ENCODE measurements at places on chromosomes 5 and 9.

GRCh38 chr5:36482812-36483211 lies 123.6 kb upstream of the SLC1A3 start:
- no peak for DNase-seq

GRCh38 chr9:72039532-72039931 lies 20.9 kb downstream of the C9orf57 start:
- DNase-seq = no peak

DNA sequence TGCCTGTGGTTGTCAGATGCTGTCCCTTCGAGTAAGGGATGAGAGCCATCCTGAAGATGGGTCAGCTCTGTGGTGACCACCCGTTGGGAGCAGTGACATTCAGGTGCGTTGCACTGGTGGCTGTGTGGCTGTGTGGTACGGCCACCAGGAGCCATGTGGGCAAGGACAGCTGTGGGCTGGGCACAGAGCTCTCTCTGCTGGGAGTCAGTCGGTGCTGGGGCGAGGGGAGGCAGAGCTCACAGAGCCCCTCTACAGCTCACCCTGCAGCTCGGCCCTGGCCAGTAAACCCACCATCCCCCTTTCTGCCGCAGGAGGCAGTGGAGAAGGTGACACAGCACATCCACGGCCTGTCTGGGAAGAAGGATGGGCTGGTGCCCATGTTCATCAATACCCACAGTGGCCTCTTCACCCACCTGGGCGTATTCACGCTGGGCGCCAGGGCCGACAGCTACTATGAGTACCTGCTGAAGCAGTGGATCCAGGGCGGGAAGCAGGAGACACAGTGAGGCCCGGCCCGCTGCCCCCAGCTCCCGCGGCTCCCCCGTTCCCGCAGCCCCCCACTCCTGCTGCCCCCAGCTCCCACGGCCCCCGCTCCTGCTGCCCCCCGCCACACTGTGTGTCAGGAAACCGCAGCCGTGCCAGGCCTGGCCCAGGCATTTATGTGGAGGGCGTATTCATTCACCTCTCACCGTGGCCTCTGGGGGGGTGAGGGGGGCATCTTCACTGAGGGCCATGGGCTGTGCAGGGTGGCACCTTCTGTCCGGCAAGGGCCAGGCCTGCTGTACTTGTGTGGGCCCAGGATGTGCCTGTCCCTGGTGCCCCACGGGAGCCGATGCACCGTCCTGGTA lies 8.5 kb downstream of the DPP7 start:
- no peak for DNase-seq

DNA sequence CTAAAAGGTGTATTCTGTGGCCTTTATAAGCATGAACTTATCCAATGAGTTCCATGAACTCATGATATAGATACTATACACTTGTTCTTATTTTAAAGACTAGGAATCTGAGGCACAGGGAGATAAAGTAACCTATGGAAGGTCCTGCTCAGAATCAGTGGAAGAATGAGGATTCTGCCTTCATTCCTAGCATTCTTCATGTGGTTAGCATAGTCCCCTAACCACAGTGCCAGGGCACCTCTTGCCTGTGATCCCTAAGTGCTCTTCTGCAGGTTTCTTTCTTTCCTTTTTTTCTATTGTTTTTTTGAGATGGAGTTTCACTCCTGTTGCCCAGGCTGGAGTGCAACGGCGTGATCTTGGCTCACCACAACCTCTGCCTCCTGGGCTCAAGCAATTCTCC lies 174.1 kb downstream of the C9orf152 start:
- no peak for DNase-seq

GRCh38 chr5:51172903-51173626 lies 210.2 kb upstream of the ISL1 start:
- DNase-seq = no peak

- DNase-seq = no peak
These were observed 26.9 kb downstream of the SPEF2 start for GRCh38 chr5:35644543-35644942.

DNA sequence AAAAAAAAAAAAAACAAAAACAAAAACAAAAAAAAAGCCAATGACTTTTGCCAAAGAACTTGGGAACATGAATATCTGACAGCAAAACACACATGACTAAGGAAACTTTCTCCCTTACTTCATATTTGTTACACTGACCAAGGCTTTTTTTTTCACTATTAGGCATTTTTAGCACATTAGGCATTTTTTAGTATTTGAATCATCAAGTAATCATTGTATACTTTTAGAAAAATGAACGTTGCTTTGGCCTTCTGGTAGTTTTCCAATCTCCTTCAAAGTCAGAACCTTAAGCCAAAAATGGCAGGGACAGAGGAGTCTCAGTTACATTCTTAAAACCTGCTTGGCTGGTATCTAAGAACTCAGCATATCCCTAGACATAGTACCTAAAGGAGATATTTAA lies 19.3 kb downstream of the NREP start:
- no peak for DNase-seq

DNA sequence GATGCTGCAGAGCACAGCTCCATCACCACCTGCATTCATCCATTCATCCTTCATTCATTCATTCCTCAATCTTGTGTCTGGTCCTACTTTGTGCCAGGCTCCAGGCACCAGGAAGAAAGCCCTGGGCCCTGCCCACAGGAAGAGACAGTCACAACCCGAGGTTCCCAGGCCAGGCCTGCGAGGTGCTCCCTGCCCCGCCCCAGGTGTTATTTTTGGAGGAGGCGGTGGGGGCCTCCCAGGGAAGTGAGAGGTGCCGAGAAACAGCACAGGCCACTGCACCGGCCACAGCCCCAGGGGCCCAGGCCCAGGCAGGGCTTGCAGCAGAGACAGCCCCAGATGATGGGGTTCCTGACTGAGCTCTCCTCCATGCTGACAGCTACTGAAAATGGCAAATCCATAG lies 33.4 kb downstream of the VAV2 start:
- no peak for DNase-seq

- DNase-seq = no peak
These were observed 145.2 kb downstream of the EDIL3 start for GRCh38 chr5:84239494-84239893.

DNA sequence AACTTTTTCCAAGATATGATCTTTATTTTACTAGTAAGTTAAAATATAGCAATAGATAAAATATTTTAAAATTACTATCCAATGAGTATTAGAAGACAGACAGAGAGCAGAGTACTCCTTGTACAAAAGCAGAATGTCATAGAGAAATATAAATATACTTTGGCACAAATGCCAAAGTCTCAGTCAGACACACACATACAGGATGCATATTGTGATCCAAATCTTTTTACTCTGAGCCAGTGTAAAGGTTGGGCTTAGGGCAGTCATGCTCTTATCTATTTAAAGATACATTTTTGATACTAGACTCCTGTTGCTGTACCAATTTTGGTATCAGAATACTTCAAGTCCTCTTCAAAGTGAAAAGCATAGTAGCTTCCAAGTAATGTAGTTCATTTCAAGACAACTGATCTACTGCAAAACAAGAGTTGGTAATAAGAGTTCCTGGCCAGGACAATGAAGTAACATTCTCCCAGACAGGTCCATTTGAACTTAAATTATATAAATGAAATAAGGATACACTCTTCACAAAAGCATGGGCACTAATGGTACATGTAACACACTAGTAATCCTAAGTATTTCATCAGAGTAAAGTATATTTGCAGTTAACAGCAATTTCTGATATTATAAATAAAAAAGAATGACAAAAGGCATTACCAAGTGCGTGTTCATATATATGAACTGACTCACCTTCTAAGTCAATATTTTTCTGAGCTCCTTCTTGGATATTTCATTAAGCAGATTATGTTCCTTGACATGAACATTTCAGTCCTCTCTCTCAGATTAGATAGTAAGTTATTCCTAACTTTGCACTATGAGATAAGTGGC lies 10.5 kb downstream of the PFDN1 start:
- DNase-seq = no peak

Data from activated T-cell treated with anti-CD3 and anti-CD28 coated beads for 24 hours (primary cell).